ENCODE measurements at places on chromosomes 2 and 18.

GRCh38 chr2:235647264-235647663 is 153.4 kb downstream of the AGAP1 start:
- DNase-seq = no peak

DNA sequence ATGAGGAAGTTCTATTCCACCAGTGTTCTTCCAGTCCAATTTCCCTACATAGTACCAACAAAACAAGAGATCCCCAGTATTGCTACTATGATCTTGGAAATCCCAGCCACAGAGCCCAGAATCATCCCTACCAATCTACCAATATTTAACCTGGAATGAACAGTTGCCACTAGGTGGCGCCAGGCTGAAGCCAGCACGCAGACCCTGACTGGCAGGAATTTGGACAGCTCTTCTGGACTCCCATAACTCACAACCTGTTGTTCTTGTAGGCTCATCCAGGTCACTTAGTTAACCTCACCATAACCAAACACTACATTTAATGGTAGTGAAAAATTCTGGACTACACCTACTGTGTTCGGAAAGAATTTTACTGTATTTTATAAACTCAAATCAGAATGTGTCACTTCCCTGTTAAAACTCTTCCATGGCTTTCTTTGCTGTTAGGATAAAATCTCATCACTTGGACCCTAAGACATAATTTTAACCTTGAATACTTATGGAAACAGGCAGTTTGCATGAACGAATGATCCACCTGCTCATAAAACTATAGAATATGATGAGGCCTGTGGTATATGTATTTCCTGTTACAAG is 59.8 kb upstream of the SLC38A11 start:
- DNase-seq = peak; percentile 72

GRCh38 chr2:159010340-159010739 is 41.9 kb downstream of the TANC1 start:
- DNase-seq = no peak

- DNase-seq = no peak
Measured at GRCh38 chr18:55123361-55123760, 164.1 kb upstream of the CCDC68 start.

- DNase-seq = no peak
Measured at GRCh38 chr2:241815477-241816430, 6.8 kb downstream of the NEU4 start.

GRCh38 chr2:151120011-151120410 is 141.7 kb downstream of the RBM43 start:
- DNase-seq = no peak

DNA sequence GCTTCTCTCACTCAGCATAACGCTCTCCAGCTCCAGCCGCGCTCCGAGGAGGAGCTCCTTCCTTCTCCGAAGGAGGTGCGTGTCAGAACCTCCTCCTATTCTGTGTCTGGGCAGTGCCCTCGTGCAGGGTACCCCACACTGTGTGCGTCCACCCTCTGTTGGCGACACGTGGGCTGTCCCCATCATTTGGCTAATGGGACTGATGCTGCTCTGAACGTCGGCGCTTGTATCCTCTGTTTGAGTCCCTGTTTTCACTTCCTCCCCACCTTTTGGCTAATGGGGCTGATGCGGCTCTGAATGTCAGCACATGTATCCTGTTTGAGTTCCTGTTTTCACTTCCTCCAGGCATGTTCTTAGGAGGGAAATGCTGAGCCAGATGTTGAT is 22.2 kb downstream of the KCNG2 start:
- no peak for DNase-seq

- no peak for DNase-seq
Measured at GRCh38 chr2:235968616-235969324, 199.4 kb downstream of the GBX2 start.

- DNase-seq = no peak
Measured at GRCh38 chr18:21336846-21337245, 94.8 kb downstream of the GREB1L start.

DNA sequence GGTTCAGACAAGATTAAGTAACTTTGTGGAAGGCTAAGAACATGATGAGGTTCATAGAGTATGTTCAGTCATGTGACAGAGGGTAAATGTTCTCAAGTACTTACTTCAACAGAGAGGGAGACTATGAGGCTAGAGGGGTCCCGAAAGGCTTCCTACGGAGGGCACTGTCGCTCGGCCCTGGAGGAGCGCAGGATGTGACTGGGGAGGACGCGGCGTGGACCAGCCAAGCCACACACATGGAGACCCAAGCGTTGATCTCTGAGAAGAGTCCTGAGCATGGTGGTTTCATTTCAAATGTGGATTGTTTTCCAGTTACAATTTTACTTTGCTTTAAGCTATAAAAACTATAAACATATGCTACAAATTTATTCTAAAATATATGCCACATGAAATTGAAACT is 227.5 kb downstream of the PTGR3 start:
- DNase-seq = no peak

DNA sequence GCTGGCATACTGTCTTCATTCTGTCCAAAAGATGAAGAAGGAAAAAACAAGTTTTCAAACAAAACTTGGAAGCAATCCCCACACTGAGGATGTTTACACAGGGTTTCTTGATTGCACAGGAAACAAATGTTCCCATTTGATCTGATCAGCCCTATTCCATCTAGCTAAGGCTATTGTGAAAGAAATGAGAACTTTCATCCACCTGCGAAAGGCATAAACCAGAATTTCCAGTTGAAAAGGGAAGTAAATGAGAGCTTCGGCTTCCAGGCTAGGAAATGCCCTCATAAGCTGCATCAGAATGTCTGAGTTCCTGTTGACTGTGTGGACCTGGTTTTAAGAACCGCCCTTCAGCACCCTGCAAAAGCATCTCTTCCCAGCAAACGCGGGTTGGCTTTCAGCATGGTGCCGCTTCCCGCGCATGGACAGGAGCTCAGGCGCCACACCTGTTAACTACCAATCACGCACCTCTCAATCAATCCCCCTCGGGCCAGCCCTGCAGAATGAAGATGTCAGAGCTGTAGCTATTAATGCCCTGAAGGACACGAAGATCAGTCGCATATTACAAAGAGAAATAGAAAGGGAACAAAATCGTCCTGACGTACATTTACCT is 850.4 kb downstream of the GALR1 start:
- DNase-seq = no peak

GRCh38 chr2:203809991-203810510 is 57.5 kb upstream of the CTLA4 start:
- no peak for DNase-seq

DNA sequence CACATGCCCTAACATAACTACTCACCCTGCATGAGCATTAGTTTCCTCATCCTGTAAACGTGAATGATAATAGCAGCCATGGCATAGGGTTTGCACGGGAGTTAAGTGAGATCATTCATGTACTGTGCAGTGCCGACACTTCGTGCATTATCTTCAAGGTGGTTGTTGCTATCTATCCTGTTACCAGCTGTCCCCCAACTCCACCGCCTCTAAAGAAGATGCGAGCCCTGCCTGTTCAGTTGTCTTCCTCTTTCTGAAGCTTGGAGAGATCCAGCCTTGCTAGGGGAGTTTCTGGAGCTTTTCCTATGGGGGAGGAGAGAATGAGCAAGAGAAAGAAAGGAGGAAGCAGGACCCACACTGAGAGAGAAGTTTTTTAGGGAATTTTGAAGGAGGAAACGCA is 34.4 kb downstream of the YPEL5 start:
- DNase-seq = no peak

DNA sequence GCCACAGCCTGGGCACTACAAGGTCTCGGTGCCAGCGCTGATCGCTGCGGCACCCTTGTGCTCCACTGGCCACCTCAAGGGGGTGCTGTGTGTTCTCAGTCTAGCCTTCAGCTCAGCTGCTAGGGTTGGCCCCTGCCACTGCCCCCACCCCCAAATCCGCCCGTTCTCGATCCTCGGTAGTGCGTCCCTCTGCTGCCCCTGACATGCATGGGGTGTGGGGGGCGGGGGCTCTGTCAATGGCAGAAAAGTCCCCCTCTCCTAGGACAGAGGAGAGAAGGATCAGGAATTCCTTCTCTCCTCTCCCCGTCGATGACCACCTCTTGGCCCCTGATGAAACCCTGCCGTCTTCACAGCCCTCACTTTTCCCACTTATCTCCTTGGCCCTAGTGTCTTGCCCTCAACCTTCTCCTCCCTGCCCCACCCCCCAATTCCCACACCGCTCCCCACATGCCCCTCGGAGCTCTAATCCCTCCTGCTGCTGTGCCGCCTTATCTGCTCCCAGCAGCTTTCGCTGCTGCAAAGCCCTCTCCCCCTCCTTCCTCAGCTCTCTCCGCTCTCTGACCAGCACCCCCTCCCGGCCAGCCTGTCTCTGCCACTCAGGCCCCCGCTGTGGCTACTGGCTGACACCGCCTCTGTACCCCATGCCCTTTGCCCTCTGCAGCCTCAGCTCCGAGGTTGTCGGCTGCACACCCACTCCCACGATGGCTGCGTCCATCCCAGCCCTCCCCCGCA is 4.3 kb upstream of the ASIC4 start:
- peak; percentile 59 for DNase-seq

- DNase-seq = no peak
Measured at GRCh38 chr2:74168739-74169138, 9.9 kb downstream of the MOB1A start.

- DNase-seq = no peak
Measured at GRCh38 chr2:177731384-177731783, 338.8 kb downstream of the AGPS start.

DNA sequence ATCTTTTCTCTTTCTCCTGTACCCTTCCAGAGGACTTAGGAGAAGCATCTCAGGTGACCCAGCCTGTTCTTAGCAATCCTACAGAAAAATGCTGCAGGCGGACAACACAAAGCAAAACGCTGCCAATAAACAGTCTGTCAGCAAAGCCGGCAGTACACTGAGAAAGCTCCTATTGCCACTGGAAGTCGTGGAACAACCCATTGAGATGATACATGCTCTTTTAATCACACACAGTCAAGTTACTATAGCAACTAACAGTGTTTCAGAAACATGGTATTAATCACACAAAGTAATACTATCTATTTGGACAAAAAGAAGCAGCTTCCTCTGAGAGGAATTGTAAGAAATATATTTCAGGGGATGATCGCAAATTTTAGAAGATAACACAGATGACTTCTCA is 10.5 kb downstream of the CTLA4 start:
- DNase-seq = no peak

DNA sequence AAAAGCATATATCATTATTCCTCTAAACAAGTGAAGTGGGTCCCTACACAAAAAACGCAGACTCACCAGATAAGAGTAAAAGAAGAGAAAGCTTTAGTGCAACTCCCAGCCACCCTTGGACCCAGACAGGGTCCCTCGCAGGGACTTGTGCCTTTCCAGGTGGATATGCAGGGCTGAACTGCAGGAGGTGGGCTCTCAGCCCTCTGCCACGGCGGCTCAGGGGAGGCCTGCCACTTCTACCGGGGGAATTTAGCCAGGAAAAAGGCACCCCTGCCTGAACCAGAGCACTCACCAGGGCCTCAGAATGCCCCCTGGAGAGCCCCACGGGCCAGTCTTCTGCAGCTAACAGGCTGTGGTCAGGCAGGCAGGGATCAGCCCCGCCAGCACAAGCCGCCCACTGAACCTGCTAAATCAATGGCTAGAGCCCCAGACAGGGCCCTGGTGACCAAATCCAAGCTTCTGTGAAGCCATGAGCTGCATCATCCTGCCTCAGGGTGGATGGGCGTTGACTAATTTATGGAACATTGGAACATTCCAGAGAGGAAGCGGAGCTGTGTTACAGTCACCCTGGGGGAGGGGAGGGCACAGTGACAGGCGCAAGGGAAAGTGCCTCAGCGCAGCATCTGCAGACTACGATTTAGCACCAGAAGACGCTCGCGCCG is 209.3 kb downstream of the EIPR1 start:
- no peak for DNase-seq

DNA sequence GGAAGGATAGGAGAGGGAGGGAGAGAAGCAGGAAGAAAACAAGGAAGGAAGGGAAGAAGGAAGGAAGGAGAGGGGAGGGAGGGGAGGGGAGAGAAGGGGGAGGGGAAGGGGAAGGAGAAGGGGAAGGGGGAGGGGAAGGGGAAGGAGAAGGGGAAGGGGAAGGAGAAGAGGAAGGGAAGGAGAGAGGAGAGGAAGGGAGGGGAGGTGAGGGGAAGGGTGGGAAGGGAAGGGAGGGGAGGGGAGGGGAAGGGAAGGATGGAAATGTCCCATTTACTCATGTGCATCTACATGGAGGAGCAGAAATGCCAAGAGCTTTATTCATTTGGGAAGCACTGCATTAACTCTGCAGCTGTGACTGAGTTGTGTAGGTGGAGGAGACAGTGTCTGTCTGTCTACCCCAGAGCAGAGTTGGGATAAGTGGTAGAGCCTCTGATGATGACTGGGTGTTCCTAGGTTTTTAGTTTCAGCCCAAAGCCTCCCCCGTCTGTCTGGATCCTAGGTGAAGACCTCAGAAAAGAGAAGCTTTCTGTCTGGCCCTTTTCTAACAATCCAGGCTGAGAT is 131.3 kb downstream of the COL6A3 start:
- no peak for DNase-seq

- DNase-seq = no peak
Measured at GRCh38 chr2:1497122-1497611, 83.9 kb downstream of the TPO start.

DNA sequence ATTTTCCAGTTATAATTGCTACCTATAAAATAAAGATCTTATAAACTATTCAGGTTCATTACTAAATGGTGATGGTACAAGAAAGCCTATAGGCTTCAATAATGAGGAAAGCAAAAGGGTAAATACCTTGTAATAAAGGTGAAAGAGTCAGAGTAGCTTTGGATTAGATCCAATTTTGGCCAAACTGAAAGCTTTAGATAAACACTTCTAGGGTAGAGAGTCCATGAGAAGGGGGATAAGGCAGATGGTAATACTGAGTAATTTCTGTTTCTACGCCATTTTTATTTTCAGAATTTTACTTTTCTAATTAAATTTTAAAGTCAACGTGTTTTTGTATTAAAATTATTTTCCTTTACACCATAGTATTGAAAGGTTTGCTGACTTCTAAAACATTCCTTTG is 9.4 kb downstream of the CASP8 start:
- no peak for DNase-seq

- no peak for DNase-seq
Measured at GRCh38 chr2:216553093-216553478, 54.4 kb downstream of the RPL37A start.

DNA sequence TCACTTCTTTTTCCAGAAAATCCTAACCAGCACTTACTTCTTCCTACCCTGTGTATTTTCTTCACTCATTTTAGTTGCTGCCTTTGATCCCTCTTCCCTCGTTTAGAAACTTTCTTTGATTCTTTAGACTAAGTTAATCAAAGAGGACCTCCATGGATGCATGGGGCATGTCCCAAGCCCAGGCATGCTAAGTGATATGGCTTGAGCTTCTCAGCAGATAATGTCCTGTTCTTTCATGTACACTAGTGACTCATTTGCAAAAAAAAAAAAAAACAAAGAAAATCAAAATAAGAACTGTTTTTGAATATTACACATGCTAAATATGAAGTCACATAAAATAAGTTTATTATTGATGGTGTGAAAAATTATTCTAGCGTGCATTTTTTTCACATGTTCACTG is 800.9 kb downstream of the SATB2 start:
- DNase-seq = no peak
